ENCODE measurements at places on chromosomes 4 and X.

DNA sequence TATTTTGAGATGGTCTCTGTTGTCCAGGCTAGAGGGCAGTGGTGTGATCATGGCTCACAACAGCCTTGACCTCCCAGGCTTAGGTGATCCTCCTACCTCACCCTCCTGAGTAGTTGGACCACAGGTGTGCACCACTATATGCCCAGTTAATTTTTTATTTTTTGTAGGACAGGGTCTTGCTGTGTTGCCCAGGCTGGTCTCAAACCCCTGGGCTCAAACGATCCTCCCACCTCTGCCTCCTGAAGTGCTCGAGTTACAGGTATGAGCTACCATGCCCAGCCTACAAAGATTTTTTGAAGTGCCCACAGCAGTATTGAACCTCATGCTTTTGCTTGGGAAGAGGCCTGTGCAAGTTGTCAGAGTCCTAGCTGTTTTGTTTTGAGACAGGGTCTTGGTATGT is 31.1 kb downstream of the NSD2 start:
- no peak for DNase-seq

GRCh38 chr4:35734381-35735098 is 509.8 kb downstream of the ARAP2 start:
- no peak for DNase-seq

DNA sequence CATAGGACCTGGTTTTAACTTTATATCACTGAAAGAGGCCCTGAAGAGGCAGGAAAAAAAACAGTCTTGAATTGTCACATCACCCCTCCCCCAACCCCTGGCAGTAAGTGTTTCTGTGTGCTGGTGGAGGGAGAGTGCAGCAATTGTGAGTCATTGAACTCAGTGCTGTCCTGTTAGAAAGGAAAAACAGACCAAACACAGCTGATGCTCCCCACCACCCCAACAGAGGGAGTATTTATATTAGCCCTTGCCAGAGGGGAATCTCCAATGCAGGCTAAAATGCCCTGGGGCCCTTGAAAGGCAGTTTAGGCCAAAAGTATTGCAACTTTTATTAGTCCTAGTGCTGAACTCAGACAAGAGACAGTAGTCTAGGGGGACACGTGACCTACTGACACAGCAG is 197.8 kb upstream of the AGTR2 start:
- no peak for DNase-seq

GRCh38 chr4:7183780-7184460 is 8.4 kb upstream of the SORCS2 start:
- peak; percentile 1 for DNase-seq

- DNase-seq = no peak
Observed at GRCh38 chrX:38868941-38869401, 67.7 kb downstream of the MID1IP1 start.

GRCh38 chr4:116866106-116866505 is 219.3 kb downstream of the TRAM1L1 start:
- no peak for DNase-seq

DNA sequence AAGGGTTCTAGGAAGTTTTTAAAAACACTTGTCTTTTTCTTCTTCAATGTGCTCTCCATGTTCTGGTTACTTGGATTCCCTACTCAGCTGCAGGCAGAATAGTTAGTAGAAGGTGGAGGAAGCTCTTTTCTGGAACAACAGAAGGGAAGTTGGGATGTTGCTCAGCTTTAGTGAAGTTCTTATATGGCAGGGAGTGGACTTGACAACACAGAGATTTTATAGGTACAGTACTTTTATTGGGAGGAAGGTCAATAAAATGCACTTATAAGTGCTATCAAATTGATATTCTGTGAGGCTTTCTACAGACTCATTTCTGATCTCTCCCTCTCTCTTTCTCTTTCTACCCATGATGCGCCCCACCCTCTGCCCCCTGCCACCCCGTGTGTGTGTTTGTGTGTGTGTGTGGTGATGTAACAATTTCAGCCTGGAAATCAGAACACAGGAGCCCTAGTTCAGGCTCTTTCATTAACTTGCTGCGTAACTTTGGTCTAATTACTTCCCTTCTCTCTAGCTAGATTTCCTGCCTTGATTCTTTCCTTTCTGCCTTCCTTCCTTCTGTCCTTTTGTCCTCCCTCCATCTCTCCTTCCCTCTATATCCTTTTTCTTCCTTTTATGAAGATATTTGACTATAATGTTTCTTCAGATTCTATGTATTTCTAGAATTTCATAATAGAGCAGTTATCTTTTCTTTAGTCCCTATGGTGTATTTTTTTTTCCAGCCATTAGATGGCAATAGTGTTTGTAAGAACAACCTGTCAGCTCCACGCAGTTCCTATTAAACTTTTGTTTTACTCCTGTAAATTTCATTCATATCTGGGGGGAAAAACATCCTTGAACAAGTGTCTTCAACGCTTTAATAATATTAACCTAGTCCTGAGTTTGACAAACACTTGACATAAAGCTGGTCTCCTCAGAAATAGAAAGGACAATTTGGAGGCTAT is 37.1 kb downstream of the HEPH start:
- DNase-seq = no peak

Measured in BE2C (cell line).